ENCODE measurements at places on chromosomes 1 and 21.
A peak's percentile ranks its signal among the peaks of the same experiment; 100 is the strongest.

DNA sequence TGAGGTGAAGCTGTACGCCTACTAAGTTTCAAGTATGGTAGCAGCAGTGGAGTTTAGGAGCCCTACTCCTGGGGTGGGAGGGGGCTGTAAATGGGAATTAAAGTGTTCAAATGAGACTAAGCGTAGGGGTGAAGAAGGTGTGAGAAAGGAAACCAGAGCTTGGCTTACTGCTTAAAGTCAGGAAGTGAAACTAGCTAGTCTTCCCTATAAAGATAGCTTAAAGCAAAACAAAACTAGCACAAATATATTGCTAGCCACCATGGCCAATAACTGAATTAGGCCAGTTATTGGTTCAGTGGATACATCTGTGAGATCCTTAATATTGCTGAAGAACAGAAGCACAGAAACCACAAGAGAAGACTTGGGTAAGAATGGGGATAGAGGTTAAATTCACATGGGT lies 492.2 kb upstream of the PKN2 start:
- no peak overlapping the region for H3K4me3 ChIP-seq
- no peaks in the 10 kb centered on the region for H3K27me3 ChIP-seq
- H3K27ac ChIP-seq, result peak overlapping the region; percentile 39
- H3K4me1 ChIP-seq, result no peaks in the 10 kb centered on the region
- no peak for DNase-seq

DNA sequence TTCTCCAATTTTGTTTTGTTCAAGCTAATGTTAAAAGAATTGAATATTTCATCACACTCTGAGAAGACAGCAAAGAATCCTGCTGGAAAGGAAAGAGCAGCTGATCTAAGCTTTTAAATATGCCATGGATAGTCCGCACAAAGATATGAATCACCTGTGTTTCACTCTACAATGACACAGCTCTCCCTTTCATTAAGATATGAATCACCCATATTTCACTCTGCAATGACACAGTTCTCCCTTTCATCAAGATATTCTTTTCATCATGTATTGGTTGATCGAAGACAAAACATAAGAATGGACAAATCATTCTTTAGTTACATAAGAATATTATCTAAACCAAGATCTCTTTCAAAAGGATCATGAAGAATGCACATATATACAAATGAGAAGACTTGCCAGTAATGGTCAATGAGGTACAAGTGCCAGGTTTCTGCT lies 367.3 kb downstream of the SMYD3 start:
- no peaks in the 10 kb centered on the region for H3K36me3 ChIP-seq
- no peaks in the 10 kb centered on the region for H3K27me3 ChIP-seq
- H3K4me3 ChIP-seq, result no peak overlapping the region
- no peak for DNase-seq

DNA sequence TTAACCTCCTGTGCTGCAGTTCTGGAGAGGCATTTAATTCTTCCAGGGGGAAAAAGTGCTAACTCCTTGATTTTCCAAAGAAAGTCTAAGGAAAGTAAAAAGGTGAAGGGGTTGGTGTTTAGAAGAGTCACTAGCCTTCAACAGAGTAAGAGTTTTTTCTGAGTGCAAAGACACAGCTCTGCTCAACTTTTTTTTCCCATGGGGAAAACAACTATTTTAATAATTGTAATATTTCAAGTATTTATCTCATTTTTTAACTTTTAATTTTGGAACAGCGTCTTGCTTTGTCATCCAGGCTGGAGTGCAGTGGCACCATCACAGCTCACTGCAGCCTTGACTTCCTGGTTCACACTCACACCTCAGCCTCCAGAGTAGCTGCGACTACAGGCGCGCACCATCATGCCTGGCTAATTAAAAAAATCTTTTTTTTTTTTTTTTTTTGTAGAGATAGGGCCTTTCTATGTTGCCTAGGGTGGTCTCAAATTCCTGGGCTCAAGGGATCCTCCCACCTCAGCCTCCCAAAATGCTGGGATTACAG lies 202.6 kb downstream of the APP start:
- no peak for DNase-seq
- peaks cover 15% of the 10 kb centered on the region for H3K4me1 ChIP-seq
- H3K36me3 ChIP-seq, result peaks cover 3% of the 10 kb centered on the region
- H3K27me3 ChIP-seq, result no peaks in the 10 kb centered on the region

DNA sequence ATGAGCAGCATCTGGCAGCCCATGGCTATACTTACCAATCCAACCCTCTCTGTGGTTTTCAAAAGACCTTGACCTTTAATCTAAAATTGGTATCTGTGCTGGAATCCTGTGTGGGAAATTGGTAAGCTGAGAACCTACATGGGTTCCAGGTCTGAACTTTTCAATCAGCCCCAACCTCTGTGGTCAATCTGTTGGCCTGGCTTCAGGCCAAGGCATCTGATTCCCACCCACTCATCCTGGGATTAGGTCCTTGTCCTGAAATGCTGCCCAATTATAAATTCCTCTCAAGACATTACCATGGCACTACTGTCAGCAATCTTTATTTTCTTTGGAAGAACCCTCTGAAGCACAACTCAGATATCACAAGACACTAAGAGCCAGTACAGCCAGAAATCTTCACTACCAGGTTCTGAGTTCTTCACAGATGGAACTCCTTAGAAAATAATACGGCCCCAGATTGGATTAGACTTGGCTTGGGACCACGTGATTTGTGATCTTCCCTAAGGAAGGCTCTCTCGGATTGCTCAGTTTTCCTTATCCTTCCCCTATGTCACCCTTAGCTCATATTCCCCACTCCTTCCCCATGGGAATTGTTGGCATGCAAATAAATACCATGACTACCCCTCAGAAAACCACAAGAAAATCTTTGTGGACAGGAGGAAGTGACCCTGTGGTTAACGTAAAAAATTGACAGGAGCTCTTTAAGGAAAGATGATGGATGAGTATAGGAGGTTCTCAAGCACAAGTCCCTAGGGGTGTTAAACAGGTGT lies 207.9 kb upstream of the ST6GALNAC5 start:
- DNase-seq, result no peak
- no peaks in the 10 kb centered on the region for H3K4me1 ChIP-seq
- H3K4me3 ChIP-seq, result no peak overlapping the region
- no peak overlapping the region for H3K27ac ChIP-seq

GRCh38 chr1:224182057-224182865 lies 779 bp upstream of the DEGS1 start:
- peak; percentile 53 for DNase-seq
- H3K4me3 ChIP-seq, result peak overlapping the region; percentile 87
- H3K27me3 ChIP-seq, result peaks cover 9% of the 10 kb centered on the region
- peaks cover 4% of the 10 kb centered on the region for H3K36me3 ChIP-seq

- H3K36me3 ChIP-seq, result no peaks in the 10 kb centered on the region
- H3K4me1 ChIP-seq, result no peaks in the 10 kb centered on the region
- H3K27ac ChIP-seq, result no peak overlapping the region
- no peaks in the 10 kb centered on the region for H3K27me3 ChIP-seq
- DNase-seq, result no peak
Measured at GRCh38 chr21:32907521-32907920, 118.2 kb upstream of the OLIG2 start.

DNA sequence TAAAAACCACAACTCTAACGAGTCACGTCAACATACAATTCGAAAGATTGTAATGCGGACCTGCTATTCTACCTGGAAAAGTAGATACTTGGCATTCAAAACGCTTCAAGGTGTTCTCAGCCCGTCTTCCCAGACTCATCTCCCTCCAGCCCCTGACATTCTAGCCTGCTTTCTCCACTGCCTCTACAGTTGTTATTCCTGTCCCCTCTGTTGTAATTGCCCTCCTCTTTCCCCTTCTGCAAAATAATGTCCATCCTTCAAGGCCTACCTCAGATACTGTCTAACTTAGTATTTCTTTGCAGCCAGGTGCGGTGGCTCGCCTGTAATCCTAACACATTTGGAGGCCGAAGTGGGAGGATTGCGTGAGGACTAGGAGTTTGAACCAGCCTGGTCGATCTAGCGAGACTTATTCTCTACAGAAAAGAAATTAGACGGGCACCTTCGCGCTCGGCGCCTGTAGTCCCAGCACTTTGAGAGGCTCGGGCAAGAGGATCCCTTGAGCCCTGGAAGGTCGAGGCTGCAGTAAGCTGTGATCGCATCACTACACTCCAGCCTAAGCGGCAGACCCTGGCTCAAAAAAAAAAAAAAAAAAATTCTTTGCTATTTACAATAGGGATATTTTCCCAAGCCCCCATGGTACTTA lies 756 bp upstream of the RBM34 start:
- H3K27me3 ChIP-seq, result no peaks in the 10 kb centered on the region
- H3K36me3 ChIP-seq, result peaks cover 6% of the 10 kb centered on the region
- no peak for DNase-seq
- peaks cover 23% of the 10 kb centered on the region for H3K4me1 ChIP-seq
- H3K27ac ChIP-seq, result peak overlapping the region; percentile 92
- H3K4me3 ChIP-seq, result peak overlapping the region; percentile 88

GRCh38 chr1:224223819-224224714 lies 41.0 kb downstream of the DEGS1 start:
- H3K27me3 ChIP-seq, result no peaks in the 10 kb centered on the region
- H3K36me3 ChIP-seq, result no peaks in the 10 kb centered on the region
- DNase-seq, result no peak
- no peak overlapping the region for H3K4me3 ChIP-seq

GRCh38 chr1:203299169-203299568 lies 6.2 kb upstream of the BTG2 start:
- H3K27ac ChIP-seq, result no peak overlapping the region
- H3K4me3 ChIP-seq, result no peak overlapping the region
- DNase-seq, result no peak
- peaks cover under 1% of the 10 kb centered on the region for H3K36me3 ChIP-seq
- H3K27me3 ChIP-seq, result no peaks in the 10 kb centered on the region
